ENCODE measurements at places on chromosomes 16 and 17. TPM values are rescaled to one million over a fixed set of nuclear protein-coding genes. Genes with fewer than 3 reads are reported as not detected.
A peak's percentile ranks its signal among the peaks of the same experiment; 100 is the strongest.

NME2 gene
- 683 TPM for total RNA-seq

NSRP1 gene
- 10.9 TPM for total RNA-seq

GRCh38 chr16:87007907-87008306, 309.3 kb downstream of the C16orf95 start:
- DNase-seq: no peak

DNA sequence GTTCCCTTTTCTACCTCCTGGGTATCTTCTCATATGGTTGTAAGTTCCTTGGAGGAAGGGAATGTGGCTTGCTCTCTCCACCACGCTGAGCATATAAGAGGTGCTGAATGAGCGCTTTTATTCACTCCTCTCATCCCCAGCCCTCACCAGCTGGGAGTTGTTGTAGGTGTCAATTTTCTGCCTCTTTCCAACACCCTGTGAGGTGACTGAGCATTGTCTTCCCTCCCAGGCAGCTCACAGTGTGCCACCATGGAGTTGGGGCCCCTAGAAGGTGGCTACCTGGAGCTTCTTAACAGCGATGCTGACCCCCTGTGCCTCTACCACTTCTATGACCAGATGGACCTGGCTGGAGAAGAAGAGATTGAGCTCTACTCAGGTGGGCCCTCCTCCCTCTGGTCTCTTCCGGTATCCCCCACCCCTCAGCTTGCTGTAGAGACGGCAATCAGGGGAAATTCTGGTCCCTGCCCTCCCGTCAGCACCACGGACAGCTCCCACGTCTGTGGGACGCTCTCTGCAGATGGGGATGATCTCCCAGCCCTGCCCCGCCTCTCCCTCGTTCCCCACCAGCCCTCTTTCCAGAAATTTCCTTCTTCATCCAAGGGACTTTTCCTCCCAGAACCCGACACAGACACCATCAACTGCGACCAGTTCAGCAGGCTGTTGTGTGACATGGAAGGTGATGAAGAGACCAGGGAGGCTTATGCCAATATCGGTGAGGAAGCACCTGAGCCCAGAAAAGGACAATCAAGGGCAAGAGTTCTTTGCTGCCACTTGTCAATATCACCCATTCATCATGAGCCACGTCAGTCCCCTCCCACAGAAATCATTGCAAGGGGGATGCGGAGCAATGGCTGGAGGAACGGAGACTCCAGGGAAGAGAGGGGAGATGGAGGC, 18.3 kb downstream of the CIITA start:
- DNase-seq: peak; percentile 33

ARHGAP23 gene
- total RNA-seq: 20.8 TPM

PRSS21 gene
- not detected for total RNA-seq

GRCh38 chr16:83835586-83836566, 28.1 kb downstream of the HSBP1 start:
- peak; percentile 76 for DNase-seq

NLRC3 gene
- total RNA-seq: not detected

SPATA32 gene
- 0.11 TPM for total RNA-seq

DNA sequence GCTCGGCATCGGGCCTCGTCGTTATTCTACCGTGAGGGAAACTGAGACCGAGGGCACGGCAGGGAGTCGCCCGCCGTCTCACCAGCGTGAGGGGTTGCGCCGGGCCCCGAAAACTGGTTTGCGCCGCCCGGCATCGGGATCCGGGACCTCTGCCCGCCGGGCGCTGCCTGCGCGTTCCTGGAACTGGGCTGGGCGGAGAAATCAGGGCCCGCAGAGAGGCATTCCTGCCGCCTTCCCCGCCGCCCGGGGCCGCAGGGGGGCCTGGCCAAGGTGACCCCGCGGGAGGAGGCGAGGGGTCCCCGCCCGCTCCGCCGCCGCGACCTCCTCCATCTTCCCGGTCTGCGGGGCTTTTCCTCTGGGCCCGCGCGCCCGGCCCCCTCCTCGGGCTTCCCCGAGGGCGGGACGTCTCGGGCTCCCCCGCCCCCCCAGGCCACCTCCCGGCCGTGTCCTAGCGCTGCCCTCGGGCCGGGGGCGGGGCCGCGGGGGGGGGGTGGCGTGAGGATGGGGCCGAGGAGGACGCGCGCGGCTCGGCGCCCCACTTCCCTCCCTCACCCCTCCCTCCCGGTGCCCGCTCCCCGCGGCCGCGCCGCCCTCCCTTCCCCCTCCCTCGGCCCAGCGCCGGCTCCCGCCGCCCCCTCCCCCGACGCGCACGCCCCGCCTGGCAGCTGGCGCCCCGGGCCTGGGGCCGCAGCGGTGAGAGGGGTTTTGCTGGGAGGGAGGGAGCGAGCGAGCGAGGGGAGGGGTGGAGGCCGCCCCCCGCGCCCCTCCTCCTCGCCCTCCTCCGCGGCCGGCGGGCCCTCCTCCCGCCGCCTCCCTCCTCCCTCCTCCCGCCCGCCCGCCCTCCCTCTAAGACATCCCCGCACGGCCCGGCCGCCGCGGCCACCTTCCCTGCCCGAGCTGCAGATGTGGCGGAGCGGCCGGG, at the start of gene GLIS2:
Gene GLIS2 (plus strand): TSS at position 882 of the 922 bp plus-strand sequence. CDS start 16,214 bp downstream, outside the sequence.
- peak; percentile 69 for DNase-seq

ST6GALNAC1 gene
- not detected for total RNA-seq

GP2 gene
- not detected for total RNA-seq

DNA sequence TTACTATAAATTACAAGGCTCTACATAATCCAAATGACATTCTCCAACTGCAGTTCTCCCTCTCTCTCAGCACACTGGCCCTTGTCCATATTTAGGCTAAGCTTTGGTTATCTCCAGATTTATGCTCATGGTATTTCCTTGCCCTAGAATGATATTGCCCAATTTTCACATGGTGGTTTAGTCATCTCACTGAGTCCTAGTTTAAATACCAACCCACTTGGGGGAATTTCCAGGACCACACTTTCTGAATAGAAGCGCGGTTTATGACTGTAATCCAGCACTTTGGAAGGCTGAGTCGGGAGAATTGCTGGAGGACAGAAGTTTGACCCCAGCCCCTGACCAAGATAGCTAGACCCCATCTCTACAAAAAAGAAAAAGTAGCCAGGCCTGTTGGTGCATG, 280.1 kb upstream of the MON1B start:
- DNase-seq: no peak

- DNase-seq: no peak
Observed at GRCh38 chr17:82272495-82273326, 789 bp downstream of the CSNK1D start.

KCNH4 gene
- not detected for total RNA-seq

GRCh38 chr17:65230040-65230439, 92.9 kb downstream of the RGS9 start:
- peak; percentile 5 for DNase-seq

HSD17B2 gene
- 3.0 TPM for total RNA-seq

TBC1D28 gene
- not detected for total RNA-seq

DNA sequence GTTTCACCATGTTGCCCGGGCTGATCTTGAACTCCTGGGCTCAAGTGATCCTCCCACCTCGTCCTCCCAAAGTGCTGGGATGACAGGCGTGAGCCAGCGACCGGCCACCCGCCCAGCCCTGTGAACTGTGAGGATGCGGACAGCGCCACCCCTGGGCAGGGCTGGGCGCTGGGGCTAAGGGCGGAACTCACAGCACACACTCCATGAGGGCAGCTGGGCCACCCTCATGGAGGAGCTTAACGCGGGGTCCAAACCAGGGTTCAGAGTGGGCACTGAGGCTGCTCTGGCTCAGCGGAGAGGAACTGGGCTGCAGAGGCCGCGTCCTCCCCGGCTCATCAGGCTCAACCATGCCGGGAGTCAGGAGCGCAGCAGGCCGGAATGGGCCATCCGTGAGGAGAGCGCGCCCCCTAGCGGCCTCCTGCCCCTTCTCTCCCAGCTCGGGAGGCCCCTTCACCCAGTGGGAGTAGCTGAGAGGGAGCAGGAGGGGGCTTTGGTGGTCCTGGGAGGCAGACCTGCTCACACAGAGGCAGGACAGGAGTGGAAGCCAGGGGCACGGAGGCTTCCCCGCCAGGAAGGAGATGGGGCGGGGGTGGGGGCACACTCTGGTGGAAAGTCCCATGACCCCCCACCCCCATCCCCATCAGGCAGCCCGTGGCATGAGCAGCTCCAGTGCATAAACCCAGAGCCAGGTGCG, 13.8 kb downstream of the CORO7 start:
- peak; percentile 56 for DNase-seq

GRCh38 chr17:46874906-46875305, 23.5 kb downstream of the WNT9B start:
- DNase-seq: no peak

DNA sequence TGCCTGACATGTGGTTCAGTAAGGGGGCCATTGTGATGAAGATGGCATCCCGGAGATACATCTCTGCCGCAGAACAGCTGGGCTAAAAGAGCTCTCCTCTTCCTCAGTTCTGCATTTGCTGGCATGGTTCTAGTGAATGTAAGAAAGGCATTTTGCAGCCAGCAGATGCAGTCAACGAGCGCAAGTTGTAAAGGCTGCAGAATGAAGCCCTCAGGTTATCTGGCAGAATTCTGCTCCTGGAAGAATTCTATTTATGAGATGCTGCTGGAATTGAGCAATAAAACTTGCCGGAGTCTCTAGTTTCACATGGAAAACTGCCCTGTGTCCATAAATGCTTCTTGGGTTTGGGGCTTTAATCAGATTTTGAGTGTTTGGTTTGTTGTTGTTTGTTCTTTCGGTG, 176.8 kb upstream of the HSBP1 start:
- no peak for DNase-seq

RAB37 gene
- total RNA-seq: 0.19 TPM

BEAN1 gene
- 0.19 TPM for total RNA-seq

- no peak for DNase-seq
Observed at GRCh38 chr16:86848821-86849220, 270.5 kb downstream of the FOXL1 start.

DNA sequence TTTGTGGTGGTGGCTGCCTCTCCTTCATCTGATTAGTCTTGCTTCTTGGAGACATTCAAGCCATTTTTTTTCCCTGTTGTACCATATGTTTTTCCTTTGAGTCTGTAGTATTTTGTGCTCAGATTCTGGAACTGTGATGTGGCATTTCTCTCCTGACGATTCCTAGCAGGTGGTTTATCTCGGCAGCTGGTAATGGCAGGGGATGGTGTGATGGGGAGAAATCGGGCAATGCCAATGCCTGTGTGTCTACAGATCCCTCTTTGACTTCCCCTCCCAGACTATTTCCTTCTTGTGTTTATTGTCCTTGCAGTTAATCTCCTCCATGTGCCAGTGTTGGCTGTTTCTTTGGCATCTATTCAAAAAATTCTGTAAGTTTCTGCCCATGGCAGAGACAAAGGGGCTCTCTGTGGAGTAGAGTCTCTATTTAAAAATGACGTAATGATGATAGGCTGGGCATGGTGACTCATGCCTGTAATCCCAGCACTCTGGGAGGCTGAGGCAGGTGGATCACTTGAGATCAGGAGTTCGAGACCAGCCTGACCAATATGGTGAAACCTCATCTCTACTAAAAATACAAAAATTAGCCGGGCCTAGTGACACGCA, 90.2 kb upstream of the ERCC4 start:
- peak; percentile 55 for DNase-seq

- no peak for DNase-seq
Observed at GRCh38 chr17:35001549-35001948, 21.2 kb downstream of the LIG3 start.

ZNF423 gene
- total RNA-seq: not detected

SPN gene
- total RNA-seq: not detected

DNA sequence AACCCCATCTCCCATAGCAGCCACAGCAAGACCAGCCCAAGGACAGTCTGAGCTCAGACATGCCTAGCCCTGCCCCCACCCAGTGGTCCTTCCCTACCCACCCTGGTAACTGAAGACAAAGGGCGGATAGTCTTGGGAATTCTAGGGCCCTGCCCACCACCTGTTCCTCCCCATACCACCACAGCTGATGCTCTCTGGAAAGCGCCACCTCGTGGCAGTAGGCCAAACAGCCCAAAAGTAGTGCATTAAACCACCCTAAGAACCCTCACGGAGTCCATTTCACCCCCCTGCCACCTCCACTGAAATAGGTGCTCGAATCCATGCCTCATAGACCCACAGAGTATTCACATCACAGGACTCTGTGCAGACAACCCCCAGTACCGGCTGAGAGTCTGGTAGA, 1021.4 kb downstream of the CDH8 start:
- no peak for DNase-seq

DNA sequence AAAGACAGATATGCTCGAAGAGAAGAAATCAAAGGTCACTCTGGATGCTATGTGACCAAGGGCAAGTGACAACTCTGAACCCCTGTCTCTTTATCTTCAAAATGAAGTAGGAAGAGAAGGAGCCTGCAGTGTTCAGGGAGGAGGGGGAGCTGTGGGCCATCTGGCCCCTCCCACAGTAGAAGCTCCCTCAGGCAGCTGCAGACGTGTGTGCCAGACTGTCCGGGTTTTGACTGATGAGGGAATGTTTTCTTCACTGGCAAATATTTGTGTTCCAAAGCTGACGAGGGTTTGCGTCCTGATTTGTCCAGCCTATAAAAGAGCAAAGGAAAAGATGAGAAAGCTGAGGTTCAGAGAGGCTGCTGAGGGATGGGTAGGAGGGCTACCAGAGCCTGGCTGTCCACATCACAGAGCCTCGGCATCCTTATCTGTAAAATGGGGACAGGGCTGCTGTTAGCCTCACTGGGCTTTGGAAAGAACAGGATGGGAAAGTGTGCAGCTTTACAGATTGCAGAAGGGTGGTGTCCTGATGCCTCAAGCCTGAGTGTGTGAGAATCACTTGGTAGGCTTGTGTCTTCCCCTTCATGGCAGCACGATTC, 1.8 kb upstream of the GINS2 start:
- DNase-seq: peak; percentile 32

- peak; percentile 74 for DNase-seq
Observed at GRCh38 chr16:89322321-89323119, 105.0 kb downstream of the ZNF778 start.

DNA sequence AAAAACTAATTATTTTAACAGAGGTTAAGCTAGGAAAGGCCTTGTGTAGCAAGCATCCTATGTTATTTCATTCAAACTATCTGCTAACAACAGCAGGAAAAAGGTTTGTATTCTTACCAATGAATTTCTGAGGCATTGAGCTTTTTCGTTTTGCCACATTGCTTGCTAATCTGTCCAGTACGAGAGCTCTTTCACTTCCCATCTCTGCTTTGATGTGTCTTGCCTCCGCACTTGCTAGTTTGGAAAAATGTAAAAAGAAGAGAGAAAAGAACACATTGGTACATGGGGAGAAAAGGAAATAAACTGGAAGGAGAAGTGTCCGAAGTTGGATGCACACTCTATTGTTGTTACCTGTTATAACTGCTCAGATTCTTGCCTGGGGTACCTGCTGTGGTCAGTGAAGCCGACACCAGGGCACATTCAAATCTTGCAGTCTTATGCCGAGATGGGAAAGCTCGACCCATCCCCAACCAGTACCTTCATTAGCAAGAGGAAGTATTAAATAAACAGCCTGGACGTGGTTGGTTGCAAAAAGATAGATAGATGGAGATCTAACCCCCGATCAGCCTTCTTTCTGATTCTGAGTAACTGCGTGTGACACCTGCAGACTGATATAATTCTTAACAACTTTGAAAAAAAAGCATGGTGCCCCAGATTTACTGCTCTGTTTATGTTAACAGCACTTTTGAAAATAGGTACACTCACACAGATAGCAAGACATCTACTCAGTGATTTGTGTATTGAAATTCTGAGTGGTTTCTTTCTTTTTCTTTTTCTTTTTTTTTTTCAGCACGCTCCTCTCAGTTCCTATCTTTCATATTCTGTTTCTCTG, 40.0 kb downstream of the GRB7 start:
- no peak for DNase-seq

Data from LHCN-M2 (cell line).